ENCODE measurements at places on chromosomes 5 and 9.
A peak's percentile ranks its signal among the peaks of the same experiment; 100 is the strongest.

DNA sequence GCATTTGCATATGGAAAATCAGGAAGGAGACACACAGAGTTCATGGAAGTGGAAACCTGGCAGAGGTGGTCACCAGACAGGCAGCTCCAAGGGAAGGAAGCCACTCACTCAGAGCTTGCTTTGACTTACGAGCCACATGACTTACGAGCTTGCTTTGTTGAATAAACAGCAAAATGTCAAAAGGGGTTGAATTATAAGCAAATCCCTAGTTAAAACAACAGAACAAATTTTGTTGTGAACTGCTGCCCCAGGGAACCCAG is 164.3 kb downstream of the SYK start:
- DNase-seq: no peak

GRCh38 chr9:79357194-79357593 is 214.6 kb upstream of the TLE4 start:
- DNase-seq: no peak

GRCh38 chr5:111063709-111064322 is 7.7 kb upstream of the TSLP start:
- no peak for DNase-seq

DNA sequence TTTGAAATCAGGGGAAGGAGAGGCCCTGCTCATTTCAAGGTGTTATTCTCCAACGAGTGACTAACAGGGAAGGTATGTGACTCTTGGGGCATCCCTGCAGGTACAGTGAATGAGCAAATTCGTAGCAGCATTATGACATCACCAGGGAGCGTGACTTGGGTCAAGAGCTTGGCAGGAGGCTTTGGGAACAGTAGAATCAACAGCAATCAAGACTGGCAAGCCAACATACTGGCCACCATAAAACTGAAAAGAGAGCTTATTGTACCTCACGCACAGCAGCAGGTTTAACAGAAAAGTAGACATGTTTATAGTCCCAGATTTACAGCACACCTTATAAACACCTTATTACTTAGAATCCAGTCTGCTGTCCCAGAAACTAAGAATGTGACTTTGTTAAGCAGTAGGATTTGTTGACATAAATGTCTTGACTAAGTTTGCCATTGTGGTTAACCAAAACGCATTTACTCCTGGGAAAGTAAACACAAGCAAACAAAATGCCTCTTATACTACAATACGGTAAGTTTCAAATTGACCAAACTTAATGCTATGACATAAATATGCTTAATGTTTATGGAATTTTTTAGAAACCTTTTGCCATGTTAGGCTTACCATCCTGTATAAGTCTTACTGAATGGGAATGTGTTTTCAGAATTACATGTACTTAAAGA is 297.8 kb downstream of the NPR3 start:
- DNase-seq: no peak

GRCh38 chr5:81177061-81177460 is 56.1 kb upstream of the CKMT2 start:
- no peak for DNase-seq

DNA sequence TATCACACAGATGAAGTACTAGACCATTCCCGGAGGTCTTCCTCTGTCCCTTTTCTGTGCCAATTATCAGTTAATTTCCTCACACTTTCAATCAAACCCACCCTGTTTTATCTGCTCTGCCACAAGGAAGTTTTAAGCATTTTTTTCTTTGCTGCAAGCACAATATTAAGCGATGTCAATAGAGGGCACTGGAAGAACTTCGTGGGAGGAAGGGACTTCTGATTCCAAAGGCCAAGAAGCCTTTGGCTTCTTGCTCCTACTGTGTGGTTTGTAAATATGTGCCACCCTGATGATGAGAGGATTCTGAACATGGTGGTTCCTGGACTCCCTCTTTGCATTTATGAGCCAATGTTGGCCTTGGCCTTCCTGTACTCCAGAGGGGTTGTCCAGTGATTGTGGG is 1712.5 kb upstream of the C9orf72 start:
- DNase-seq: no peak

GRCh38 chr5:1226839-1227581 is 1.8 kb downstream of the SLC6A18 start:
- DNase-seq: no peak

GRCh38 chr5:39678534-39678933 is 253.8 kb upstream of the DAB2 start:
- no peak for DNase-seq

DNA sequence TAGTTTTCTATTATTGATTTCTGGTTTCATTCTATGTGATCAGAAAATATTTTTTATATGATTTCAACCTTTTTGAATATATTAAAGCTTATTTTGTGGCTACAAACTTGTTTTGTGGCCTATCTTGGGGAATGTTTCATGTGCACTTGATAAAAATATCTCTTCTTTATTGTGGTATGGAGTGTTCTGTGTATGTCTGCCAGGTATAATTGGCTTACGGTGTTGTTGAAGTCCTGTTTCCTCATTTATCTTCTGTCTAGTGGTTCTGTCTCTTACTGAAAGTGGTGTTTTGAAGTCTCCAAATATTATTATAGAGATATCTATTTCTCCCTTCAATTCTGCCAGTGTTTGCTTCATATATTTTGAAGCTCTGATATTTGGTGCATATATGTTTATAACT is 9.6 kb downstream of the CARD19 start:
- no peak for DNase-seq

DNA sequence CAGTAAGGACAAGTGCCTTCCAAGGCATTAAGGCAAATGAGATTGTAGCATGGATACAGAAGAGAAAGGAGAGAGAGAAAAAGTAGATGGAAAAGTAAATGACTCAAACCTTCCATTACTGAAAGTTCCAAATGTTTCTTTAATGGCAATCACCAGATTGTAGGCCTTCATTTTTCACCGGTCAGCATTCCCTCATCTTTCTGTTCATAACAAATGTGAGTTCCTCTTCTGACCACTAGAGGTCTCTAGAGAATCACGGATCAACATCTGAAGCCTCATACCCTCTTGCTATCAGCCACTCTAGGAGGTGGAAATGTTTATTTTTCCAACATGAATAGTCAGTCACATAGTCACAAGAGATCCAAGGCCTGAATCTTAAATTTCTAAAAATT is 73.6 kb upstream of the RPS23 start:
- peak; percentile 43 for DNase-seq

DNA sequence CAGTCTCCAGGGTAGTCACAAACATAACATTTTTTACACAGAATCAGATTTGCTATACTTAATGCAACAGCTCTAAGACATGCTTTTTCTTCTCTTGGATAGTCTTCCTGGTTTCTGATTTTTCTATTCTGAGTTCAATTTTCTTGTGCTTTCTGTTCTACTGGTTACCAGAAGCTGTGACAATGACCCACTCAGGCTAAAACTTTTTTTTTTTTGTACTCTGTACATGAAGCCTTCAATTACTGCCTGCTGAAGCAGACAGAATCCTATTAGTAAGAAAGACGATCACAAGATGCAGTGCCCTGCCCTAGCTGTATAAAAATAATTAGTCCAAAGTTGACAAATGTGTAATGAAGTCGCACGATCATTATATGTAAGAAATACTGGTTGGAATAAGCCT is 231.1 kb upstream of the TBCA start:
- no peak for DNase-seq

GRCh38 chr5:135608361-135608760 is 29.6 kb upstream of the CXCL14 start:
- DNase-seq: no peak

DNA sequence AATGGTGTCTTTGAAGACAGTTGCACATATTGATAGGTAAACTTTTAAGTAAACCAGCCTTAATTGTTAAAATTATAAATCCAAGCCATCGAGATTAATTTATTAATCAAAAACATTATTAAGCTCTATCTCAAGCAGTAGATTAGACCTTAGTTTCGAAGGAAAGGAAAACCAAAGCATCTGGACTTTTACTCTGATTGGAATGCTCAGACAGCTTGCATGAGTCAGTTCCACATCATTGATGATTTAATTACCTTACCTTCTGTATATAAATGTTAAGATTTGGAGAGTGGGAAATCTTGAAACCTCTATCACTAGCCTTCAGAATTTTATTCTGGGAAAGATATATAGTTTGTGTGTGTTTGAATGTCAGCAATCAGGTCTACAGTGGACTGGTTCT is 23.9 kb downstream of the DCP2 start:
- DNase-seq: no peak

GRCh38 chr5:6886866-6887265 is 173.6 kb downstream of the TENT4A start:
- no peak for DNase-seq

GRCh38 chr5:119187776-119188529 is 117.1 kb downstream of the DMXL1 start:
- no peak for DNase-seq

- no peak for DNase-seq
Measured at GRCh38 chr9:33172256-33173238, 5.4 kb upstream of the B4GALT1 start.

- DNase-seq: no peak
Measured at GRCh38 chr9:111350556-111350955, 20.5 kb upstream of the OR2K2 start.

GRCh38 chr5:453725-454481 is 10.9 kb downstream of the EXOC3 start:
- DNase-seq: no peak

DNA sequence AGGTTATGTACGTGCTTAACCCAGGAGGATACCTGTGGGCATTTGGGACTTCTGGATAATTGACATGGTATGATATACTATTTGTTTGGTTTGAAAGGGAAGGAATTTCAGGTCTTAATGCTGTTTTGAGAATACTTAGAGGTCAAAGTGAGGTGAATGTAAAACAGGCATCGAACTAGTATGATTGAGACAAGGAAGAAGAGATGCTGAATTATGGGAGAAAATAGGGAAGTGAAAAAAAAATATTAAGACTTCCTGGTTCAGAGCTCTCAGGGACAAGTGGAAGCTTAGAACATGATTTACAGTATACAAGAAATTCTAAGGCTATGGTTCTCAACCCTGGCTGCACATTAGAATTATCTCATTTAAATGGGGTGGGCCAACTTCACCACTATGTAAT is 115.3 kb downstream of the CD180 start:
- no peak for DNase-seq

DNA sequence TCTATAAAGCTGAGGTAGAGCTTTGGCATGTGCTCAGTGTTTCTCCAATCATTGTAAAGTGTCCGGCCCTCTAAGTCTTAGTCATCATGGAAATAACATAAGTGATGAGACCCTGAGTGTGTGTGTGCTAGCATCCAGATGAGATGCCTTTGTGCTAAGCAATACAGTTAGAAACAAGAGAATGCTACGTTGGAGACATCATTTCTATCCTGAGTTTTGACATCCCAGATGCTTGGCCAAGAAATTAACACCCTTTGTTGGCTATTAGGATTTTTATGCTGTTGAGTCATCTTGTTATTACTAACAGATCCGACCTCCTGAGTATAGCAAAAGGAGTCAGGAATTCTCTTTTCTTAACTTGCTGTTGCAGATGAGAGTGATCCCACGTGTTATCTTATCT is 508.0 kb downstream of the GADD45G start:
- no peak for DNase-seq

DNA sequence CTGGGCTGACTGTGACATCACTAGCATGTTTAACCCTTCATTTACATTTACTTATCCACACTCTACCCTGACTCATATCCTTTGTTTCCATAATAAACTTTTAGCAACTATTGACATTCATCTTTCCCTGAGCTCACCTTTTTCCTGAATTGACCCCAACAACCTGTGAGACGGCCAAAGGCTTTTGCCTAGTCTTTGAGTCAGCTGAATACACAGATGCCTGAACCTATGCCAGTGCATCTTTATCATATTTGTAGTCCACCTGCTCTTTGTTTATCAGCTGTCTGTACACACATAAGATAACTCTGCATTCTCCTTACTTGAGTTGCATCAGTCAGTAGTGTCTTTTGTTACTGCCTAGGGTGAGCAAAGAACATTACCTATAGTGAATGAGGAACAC is 128.5 kb upstream of the HMHB1 start:
- no peak for DNase-seq

DNA sequence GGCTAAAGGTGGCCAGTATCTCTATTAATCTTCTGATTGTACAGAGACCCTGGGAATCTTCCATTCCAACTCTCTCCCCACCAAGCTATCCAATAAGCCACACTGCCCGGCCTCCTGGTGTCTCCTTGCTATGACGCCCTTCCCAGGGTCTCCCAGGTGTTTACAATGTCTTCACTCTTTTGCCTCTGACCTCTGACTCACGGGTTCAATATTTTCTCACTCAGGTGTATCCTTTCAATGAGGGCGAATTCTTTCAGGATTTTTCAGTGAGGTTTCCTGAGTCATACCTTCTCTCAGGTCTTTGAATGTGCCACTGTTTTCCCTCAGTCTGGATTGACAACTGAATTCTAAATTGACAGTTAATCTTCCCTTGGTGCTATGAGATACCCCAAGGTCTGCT is 53.7 kb upstream of the IRX4 start:
- no peak for DNase-seq

- DNase-seq: peak; percentile 28
Measured at GRCh38 chr9:109192732-109193361, 25.8 kb upstream of the FRRS1L start.

GRCh38 chr5:132941331-132941730 is 22.1 kb downstream of the AFF4 start:
- DNase-seq: no peak

GRCh38 chr9:126500600-126501382 is 112.9 kb upstream of the LMX1B start:
- DNase-seq: peak; percentile 52

DNA sequence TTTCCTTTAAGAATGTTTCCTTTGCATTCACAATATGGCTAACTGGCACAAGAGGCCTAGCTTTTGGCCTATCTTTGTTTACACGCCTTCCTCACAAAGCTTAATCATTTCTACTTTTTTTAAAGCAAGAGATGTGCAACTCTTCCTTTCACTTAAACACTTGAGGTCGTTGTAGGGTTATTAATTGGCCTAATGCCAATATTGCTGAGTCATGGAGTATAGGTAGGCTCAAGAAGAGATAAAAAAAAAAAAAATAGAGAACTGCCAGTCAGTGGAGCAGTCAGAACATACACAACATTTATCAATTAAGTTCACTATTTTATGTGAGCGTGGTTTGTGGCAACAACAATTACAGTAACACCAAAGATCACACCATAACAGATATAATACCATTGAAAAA is 5.9 kb downstream of the FKBP15 start:
- DNase-seq: no peak

GRCh38 chr9:16131264-16131663 is 578.4 kb downstream of the CCDC171 start:
- DNase-seq: peak; percentile 22

- DNase-seq: no peak
Measured at GRCh38 chr9:124355941-124356744, 59.1 kb downstream of the PSMB7 start.

DNA sequence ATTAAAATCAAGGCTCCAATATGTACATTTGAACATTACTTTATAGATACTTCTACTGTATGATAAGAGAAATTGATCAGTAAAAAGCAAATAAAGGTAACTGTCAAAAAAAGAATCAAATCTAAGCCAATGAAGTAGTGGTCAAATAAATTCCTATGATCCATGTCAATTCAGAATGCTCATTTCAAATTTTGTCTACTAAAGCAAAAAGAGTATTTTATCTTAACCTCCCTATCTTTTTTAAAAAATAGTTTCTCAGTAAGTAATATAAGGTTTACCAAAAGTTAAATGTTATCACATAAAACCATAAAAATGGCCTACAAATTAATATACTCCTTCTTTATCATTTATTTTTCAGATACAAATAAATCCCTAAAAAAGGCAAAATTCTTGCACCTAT is 165.9 kb downstream of the AGTPBP1 start:
- DNase-seq: no peak

- DNase-seq: no peak
Measured at GRCh38 chr9:114883709-114884108, 46.7 kb downstream of the TNFSF8 start.

GRCh38 chr5:147431586-147431985 is 78.3 kb downstream of the DPYSL3 start:
- DNase-seq: no peak

All from NCI-H1092 (cell line).